Kidney epithelial cell (primary cell): ENCODE measurements at places on chromosomes 1 and 21.
A peak's percentile ranks its signal among the peaks of the same experiment; 100 is the strongest.

DNA sequence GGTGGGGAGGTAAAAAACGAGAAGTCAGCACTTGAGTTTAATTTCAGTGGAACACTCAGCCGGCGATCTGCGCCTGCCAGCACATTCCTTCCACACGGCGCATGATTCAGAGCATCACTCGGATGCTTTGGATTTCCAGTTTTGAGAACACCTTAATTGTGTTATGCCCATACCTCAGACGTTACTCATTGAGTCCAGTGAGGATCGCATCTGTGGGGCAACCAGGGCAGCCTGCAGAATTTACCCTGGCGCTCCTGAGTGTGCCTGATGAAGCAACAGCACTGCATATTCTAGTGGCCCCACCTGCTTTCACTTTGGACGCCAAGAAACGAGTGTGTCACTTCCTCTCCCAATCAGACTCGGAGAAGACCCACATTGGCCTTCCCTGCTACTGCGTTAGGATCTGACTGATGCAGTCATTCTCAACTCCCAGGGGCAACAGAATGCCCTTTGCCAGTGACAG is 19.9 kb downstream of the FAM89A start:
- DNase-seq = no peak

DNA sequence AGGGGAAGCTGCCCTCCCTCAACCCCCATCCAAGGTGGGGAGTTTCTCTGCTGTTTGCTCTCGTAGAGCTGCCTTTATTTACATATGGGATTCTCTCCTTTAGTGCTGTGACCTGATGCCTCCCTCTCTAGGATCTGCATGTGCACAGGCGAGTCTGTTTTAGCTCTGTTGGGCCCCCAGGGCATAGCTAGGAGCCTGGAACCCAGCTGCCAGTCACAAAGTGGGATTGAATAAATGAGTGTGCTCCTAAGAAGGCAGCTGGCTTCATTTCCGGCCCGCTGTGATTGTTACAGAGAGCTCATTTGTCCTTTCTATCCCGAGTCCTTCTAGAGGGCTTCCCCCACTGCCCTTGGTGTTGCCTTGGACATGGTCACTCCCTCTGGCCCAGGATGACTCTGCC is 176.6 kb downstream of the GRIK3 start:
- no peak for DNase-seq

- DNase-seq = no peak
These were observed 244.7 kb upstream of the IRF2BP2 start for GRCh38 chr1:234854645-234855039.

GRCh38 chr1:64581843-64582185 is 111.9 kb downstream of the CACHD1 start:
- DNase-seq = no peak

- DNase-seq = peak; percentile 66
These were observed 33.3 kb downstream of the DNTTIP2 start for GRCh38 chr1:93845538-93846205.

DNA sequence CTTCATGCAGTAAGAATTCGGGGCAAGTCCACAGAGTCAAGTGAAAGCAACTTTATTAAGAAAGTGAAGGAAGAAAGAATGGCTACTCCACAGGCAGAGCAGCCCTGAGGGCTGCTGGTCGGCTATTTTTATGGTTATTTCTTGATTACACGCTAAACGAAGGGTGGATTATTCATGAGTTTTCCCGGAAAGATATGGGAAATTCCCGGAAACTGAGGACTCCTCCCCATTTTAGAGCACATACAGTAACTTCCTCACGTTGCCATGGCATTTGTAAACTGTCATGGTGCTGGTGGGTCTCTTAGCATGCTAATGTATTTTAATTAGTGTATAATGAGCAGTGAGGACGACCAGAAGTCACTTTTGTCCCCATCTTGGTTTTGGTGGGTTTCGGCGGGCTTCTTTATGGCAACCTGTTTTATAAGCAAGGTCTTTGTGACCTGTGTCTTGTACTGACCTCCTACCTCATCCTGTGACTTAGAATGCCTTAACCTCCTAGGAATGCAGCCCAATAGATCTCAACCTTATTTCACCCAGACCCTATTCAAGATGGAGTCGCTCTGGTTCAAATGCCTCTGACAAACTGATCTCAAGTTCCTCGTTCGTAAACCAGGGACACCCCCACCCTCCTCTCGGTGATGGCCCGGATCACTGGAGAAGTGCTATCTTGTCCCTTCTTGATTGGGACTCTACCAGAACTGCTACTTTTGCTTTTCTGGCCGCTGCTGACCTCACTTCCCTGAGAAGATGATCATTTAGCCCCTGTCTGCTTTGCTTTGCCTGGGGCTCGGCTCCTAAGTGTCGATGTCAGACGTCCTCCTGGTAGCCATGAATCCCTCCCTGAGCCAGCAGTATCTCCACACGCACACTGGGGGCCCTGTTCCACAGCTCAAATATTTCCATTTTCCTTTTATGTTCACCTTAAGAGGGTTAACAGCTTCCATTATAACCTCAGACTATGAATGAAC is 48.8 kb downstream of the CLSTN1 start:
- DNase-seq = no peak

DNA sequence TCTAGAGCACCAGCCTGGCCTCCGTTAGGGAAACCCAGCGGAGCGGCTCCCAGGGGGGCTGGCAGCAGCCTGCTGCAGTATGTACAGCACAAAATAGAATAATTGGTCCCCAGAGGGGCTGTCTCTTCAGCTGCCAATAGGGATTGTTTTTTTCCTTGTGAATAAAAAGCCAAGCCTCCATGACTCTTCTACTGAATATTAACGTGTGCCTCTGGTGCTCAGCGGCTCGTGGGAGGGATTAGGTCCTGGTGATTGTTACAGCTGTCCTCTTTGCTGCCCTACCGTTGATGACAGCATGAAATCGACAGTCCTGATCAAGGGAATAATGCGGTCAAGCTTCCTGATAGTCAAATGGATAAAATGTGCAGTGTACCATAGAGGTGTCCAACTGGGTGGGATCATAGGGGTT is 190.7 kb upstream of the RUNX1 start:
- no peak for DNase-seq

DNA sequence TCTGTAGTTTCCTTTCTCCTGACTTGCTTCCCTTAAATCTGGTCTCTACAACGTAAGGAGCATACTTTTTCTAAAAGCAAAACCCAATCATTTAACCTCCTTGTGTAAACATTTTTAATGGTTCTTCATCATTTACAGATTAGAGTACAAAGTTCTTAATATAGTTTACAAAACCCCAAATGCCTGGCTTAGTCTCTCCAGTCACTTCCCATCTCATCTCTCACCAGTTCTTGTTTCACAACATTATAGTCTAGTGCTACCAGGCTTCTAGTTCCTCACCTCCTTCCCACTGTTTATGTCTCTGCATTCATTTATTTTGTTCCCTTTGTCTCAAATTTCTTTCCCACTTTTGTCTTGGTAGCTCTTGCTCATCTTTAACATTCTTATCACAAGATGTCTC is 168.4 kb downstream of the FASLG start:
- DNase-seq = no peak

DNA sequence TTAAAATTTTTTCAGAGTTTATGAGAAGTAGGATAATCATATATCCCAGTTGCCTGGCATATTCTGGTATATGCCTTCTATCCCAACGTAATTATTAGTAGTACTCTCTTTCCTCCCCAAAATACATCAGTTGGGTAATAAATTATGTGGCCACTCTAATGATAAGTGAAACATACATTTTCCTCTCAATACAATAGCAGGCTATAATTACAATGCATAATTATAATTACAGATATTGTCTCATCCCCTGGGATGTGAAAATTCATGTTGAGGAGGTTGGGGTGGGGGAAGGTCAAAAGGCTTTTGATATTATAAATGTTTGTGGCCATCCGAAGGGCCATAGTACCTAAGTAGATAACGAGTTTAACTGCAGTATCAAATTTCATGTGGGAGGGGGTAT is 277.1 kb downstream of the ST6GALNAC3 start:
- no peak for DNase-seq

- no peak for DNase-seq
These were observed 29.2 kb upstream of the CLDN8 start for GRCh38 chr21:30245061-30245460.

DNA sequence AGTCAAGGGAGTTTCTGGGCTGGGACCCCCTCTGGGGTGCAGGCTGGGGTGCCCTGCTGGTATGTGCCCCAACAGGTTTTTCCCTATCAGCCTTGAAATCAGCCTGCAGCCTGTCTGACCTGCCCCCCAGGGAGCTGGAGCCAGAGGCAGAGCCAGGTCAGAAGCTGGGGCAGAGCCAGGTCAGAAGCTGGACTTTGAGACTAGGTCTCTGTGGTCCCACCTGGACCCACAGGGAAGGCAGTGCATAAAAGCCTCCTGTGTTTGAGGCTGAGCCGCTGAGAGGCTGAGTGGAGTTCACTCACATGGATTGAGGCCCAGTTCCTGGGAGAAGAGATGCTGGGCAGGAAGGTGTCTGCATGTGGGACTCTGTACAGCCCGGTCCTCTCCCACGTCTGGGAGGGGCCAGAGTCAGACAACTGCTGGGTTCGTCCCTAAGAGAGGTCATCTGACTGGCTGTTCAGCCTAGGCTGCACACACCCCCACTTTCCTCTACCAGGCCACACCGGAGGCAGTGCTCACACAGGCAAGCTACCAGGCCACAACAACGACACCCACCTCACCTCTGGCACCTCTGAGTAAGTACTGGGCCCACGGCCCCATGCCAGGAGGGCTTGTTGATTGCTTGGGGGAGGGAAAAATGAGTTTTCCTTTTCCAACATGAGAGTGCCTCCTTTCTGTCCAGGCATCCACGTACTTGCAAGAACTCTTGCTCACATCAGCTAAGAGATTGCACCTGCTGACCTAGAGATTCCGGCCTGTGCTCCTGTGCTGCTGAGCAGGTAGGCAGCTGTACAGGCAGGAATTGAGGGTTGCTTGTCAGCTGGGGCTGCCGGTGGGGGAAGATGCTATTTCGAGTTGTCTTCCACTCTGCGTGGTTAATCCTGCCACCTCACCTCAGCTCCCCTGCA is at the start of gene ANXA9:
ANXA9 (plus strand) TSS at position 488 of the 908 bp plus-strand sequence. CDS start 814 bp downstream, outside the sequence.
- no peak for DNase-seq

GRCh38 chr21:40186045-40186444 is 318.8 kb downstream of the PCP4 start:
- DNase-seq = no peak

- no peak for DNase-seq
These were observed 43.2 kb upstream of the MTR start for GRCh38 chr1:236751935-236752334.

- DNase-seq = no peak
These were observed 110.1 kb downstream of the ERG start for GRCh38 chr21:38388203-38388602.

GRCh38 chr1:159705904-159706256 is 8.5 kb downstream of the CRP start:
- DNase-seq = no peak

GRCh38 chr21:25539606-25540005 is 67.7 kb downstream of the MRPL39 start:
- DNase-seq = no peak

- no peak for DNase-seq
These were observed 216.9 kb upstream of the TMPRSS15 start for GRCh38 chr21:18620436-18620835.

GRCh38 chr1:110291241-110292030 is 47.7 kb upstream of the RBM15 start:
- no peak for DNase-seq

- no peak for DNase-seq
These were observed 15.2 kb downstream of the ITPKB start for GRCh38 chr1:226723657-226724532.

DNA sequence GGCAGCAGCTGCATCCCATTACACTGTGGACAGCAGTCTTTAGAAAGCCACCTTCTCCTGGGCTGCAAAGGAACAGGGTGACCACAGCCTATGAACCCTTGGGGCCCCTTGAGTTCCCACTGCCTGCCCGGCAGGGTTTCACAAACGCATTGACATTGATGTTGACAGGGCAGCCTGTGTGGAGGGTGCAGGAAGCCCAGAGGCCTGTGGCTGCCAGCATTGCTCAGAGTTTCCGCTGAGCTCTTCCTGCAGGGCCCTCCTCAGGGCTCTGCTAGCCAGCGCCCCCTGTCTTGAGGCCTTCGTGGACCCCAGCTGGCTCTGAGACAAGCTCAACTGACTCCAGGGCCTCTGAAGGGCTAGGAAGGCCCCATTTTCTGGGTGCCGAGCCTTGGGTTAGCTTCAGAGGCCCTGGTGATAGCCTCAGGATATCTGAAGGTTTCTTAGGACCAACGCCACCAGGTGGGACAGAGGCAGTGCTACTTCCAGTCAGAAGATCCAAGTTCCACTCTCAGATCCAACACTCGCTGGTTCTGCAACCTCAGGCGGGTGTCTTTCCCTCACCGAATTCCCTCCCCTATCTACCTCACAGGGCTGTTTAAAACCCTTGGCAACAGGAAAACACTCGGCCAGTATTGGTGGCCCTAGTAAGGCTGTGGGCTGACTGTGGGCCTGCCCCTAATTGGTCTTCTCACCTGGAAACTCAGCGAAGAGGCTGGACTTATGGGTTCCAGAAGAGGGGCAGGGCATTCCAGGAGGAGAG is 27.2 kb upstream of the EPS8L3 start:
- no peak for DNase-seq

DNA sequence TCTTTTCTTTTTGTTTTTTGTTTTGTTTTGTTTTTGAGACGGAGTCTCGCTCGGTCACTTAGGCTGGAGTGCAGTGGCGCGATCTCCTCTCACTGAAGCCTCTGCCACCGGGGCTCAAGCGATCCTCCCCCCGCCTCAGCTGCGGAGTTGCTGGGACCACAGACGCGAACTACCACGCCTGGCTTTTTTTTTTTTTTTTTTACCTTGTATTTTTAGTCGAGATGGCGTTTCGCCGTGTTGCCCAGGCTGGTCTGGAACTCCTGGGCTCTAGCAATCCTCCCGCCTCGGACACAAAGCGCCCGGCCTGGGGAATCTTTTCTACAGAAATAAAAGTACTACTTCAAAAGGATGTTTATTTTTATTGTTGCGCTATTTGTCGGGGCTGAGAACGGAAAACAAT is 1.1 kb upstream of the SETDB1 start:
- DNase-seq = no peak

- DNase-seq = no peak
These were observed 48.4 kb downstream of the STX6 start for GRCh38 chr1:180974236-180974635.

DNA sequence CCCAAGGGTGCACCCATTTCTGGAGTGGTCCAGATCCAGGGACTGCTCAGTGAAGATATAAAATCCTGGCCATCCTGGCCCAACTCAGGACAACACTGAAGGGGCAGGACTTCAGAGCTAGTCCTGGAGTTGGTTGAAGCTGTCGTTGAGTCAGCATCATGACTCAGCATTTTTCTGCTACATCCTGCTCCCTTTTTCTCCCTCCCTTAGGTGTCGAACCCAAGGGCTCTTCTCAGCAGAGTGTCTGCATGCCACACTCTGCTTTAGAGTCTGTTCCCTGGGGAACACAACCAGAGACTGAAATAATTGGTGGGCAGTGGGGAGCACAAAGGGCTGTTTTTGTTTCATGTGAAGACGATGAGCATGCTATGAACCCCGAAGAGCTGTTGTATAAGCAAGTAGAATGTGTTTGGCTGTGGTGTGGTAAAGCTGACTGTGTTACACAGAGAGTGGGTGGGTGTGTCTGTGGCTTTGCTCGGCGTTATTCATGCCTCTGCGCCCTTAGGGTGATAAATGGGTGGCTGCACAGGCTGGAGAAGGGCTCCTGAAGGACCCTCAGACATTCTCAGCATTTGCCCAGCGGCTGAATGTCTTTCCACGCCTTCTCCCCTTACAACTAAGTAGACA is 167.2 kb downstream of the CYYR1 start:
- DNase-seq = peak; percentile 60
